ENCODE measurements at places on chromosomes 2 and 18. TPM values are rescaled to one million over a fixed set of nuclear protein-coding genes. Genes with fewer than 3 reads are reported as not detected.

DAW1 gene
- 0.07 TPM for total RNA-seq

LYPD6B gene
- total RNA-seq, result 10.9 TPM

SERPINB13 gene
- 16.7 TPM for total RNA-seq

NCKAP5 gene
- 5.2 TPM for total RNA-seq

FRZB gene
- under 0.01 TPM for total RNA-seq

TMEM17 gene
- 1.7 TPM for total RNA-seq

GRHL1 gene
- total RNA-seq, result 32.5 TPM

ZEB2 gene
- total RNA-seq, result not detected

ARHGAP28 gene
- total RNA-seq, result under 0.01 TPM

ARL5A gene
- 87.6 TPM for total RNA-seq

FBXO41 gene
- 2.4 TPM for total RNA-seq

NLRC4 gene
- total RNA-seq, result 0.07 TPM

PSD4 gene
- total RNA-seq, result 29.4 TPM

SYT4 gene
- not detected for total RNA-seq

KIAA2012 gene
- total RNA-seq, result not detected

TSPYL6 gene
- total RNA-seq, result not detected

FEV gene
- total RNA-seq, result not detected

CDCA7 gene
- 3.8 TPM for total RNA-seq

FSIP2 gene
- 1.00 TPM for total RNA-seq

DRC1 gene
- 0.21 TPM for total RNA-seq

TBR1 gene
- total RNA-seq, result not detected

VWA3B gene
- 0.07 TPM for total RNA-seq

SPR gene
- 24.2 TPM for total RNA-seq

ZNF892 gene
- 12.9 TPM for total RNA-seq

RUFY4 gene
- total RNA-seq, result not detected

CAPN14 gene
- 1.4 TPM for total RNA-seq

ANKRD30BL gene
- total RNA-seq, result not detected

FAP gene
- 1.7 TPM for total RNA-seq

CFC1 gene
- total RNA-seq, result not detected

ROCK2 gene
- 33.0 TPM for total RNA-seq

PROC gene
- total RNA-seq, result 0.64 TPM

IL1B gene
- total RNA-seq, result 257 TPM

MRO gene
- total RNA-seq, result not detected

Measured in nasal cavity respiratory epithelium epithelial cell of viscerocranial mucosa (primary cell).